ENCODE measurements at places on chromosomes 7 and 10. TPM values are rescaled to one million over a fixed set of nuclear protein-coding genes. Genes with fewer than 3 reads are reported as not detected.
A peak's percentile ranks its signal among the peaks of the same experiment; 100 is the strongest.

CALML5 gene
- total RNA-seq, result not detected

FAS gene
- 77.9 TPM for total RNA-seq

- DNase-seq, result peak; percentile 36
Measured at GRCh38 chr10:47340608-47341170, 7.5 kb upstream of the RBP3 start.

GRCh38 chr10:128080231-128080630, 46.0 kb downstream of the MKI67 start:
- DNase-seq, result no peak

DNA sequence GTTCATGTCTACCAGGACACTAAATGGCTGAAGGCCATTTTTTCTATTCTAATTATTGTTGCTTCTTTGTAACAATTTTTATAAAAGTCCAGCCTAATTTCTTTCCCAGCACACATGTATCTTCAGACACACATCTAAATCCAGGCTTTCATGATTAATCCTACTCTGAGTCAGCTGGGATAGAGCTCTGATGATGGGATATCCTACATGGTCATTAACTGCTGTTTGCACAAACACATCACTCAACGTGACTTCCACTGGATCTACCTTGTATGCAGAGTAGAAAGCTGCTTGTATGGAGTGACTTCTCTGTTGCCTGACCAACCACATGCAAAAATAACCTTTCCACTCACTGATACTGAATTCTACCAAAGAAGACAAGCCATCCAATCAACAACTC, 260.9 kb downstream of the AHR start:
- no peak for DNase-seq

- no peak for DNase-seq
Measured at GRCh38 chr10:133134411-133135115, 25.5 kb upstream of the KNDC1 start.
